ENCODE measurements at places on chromosomes 7 and 10. TPM values are rescaled to one million over a fixed set of nuclear protein-coding genes. Genes with fewer than 3 reads are reported as not detected.

PRSS37 gene
- not detected for total RNA-seq

NUPR2 gene
- not detected for total RNA-seq

ANKRD7 gene
- total RNA-seq, result not detected

SPDYE2 gene
- total RNA-seq, result 0.19 TPM

ATRNL1 gene
- 0.19 TPM for total RNA-seq

TSPAN12 gene
- not detected for total RNA-seq

PAPOLB gene
- not detected for total RNA-seq

PEX1 gene
- 19.4 TPM for total RNA-seq

CPVL gene
- total RNA-seq, result not detected

SLC26A5 gene
- not detected for total RNA-seq

UCN3 gene
- total RNA-seq, result not detected

MLXIPL gene
- total RNA-seq, result not detected

HACD1 gene
- total RNA-seq, result 1.5 TPM
